ENCODE measurements at places on chromosomes 16 and 17.

- DNase-seq, result no peak
Measured at GRCh38 chr17:62824290-62825131, 16.4 kb upstream of the MARCHF10 start.

DNA sequence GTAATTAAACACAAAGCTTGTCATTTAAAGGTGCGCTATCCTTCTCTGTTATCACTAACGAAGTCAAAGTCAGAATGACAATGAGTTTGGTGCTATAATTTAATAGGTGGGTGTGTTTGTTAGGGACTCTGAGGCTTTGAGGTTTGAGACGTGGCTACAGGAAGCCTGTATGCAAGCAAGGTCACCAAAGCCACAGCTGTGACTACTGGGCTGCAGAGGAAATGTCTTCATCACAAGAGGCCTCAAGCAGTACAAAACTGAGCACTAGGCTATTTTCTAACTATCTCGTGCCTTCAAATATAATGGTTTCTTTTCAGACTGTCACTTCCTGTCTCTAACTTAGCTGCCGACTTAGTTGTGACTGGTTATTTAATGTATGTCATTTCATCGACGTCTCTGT is 141.2 kb downstream of the AATF start:
- DNase-seq, result peak; percentile 51

GRCh38 chr17:71423871-71424546 is 696.8 kb upstream of the SOX9 start:
- DNase-seq, result peak; percentile 22

- no peak for DNase-seq
Measured at GRCh38 chr16:66152181-66152580, 214.3 kb upstream of the CDH5 start.

DNA sequence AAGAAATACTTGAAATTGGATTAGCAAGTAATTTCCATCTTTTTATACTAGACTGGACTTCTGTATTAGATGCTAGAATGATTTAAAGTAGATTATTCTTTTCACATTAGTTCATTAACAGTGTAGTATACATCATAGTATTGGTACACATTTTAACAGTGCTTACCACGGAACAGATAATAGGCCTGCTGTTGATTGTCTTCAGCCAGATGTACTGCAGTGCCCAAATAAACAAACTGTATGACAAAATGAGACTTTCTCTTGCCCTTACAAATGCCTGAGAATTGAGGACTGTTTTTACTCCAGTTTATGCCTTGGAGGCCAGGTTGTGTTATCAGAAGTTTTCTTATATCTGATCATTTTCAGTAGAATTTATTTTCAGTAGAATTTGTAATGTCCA is 631 bp downstream of the EVI2A start:
- no peak for DNase-seq

GRCh38 chr16:6616746-6617145 is 715.9 kb upstream of the RBFOX1 start:
- DNase-seq, result no peak

DNA sequence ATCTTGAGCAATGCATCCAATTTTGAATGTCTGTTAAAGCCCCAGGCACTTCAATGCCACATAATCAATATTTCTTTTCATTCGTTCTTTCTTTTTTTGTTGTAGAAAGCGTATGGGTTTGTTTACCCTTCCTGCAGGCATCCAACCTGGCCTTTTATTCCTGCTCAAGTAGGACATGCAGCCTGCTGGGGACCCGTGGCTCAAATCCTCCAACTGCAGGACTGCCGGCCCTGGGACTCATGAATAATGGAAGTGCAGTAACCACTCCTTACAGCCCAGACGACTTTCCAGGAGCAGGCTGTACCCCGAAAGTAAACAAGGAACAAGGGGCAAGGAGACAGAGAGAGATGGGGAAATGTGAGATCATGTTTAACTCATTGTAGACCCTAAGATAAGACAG is 126.4 kb downstream of the SALL1 start:
- no peak for DNase-seq

DNA sequence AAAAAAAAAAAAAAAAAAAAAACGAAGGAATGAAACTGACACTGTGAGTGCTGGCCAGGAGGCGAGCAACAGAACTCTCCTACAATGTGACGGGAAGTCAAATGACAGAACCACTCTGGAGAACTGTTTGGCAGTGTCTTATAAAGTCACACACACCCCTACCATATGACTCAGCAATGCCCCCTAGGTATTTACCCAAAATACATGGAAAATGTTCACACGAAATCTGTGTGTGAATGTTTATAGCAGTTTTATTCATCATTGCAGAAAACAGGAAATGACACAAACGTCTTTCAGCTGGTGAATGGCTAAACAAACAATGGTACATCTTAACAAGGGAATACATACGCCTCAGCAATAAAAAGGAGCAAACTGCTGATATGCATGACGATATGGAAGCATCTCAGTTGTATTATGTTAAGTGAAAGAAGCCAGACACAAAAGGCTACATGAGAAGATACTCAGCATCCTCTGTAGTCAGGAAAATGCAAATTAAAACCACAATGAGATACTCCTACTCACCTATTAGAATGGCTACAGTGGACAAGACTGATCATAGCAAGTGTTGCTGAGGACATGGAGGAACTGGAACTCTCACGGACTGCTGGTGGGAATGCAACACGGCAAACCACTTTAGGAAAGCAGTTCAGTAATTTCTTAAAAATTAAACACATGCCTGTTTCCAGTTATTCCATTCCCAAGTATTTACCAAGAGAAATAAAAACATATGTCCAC is 74.7 kb downstream of the TBC1D16 start:
- no peak for DNase-seq
